ENCODE measurements at places on chromosomes 1 and 21.

- no peak for DNase-seq
Measured at GRCh38 chr21:36918291-36918690, 48.2 kb downstream of the HLCS start.

- DNase-seq: no peak
Measured at GRCh38 chr1:13663969-13664368, 36.0 kb upstream of the PRDM2 start.

DNA sequence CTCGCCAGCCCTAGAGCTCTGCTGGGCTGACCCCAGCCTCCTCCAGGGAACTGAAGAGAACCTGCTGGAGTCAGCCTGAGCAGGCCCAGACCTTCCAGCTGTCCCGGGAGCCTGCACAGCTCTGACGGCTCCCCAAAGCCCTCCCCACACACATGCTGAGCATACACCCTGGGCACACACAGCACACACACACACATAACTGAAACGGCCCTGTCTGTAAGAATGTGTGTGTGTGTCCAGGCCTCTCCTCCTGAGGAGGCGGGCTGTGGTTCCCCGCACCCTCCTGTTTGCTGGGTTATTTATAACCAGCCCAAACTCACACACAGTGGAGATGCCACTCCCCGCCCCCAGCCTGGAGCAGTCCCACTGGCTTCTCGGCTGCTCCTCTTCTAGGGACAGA lies 20.2 kb downstream of the SDC3 start:
- peak; percentile 48 for DNase-seq

DNA sequence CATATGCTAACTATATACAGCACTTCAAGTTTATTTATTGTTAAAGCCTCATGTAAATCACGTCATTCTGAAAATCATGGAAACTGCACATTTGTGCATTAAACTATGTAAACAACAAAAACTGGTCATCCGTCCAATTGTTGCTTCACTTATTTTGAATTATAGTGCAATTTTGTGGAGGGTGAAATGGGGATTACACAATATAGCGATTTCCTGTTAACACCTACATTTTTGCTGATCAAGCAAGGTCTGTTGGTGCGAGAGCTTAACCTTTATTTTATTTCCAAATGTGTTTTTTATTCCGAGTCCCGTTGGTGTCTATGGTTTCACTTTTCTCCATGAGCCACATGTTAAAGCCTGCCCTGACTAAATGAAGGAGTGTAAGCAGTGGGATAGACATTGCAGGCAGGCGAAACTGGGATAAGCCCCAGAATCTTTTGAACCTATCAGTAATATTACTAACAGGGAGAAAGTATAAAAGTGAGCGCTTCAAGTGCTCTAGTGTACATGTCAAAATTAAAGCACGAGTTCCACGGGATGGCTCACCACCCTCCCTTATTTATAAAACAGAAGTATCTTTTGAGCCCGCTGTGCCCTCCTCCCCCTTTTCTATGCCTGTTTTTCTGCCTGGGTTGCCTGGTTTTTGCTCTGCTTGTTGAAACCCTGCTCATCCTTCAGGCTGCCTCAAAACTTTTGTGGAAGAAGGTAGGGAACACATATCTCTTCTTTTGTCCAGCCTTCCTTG lies 120.7 kb downstream of the NFIA start:
- no peak for DNase-seq

- DNase-seq: no peak
Measured at GRCh38 chr1:185045814-185046492, 595 bp downstream of the RNF2 start.

DNA sequence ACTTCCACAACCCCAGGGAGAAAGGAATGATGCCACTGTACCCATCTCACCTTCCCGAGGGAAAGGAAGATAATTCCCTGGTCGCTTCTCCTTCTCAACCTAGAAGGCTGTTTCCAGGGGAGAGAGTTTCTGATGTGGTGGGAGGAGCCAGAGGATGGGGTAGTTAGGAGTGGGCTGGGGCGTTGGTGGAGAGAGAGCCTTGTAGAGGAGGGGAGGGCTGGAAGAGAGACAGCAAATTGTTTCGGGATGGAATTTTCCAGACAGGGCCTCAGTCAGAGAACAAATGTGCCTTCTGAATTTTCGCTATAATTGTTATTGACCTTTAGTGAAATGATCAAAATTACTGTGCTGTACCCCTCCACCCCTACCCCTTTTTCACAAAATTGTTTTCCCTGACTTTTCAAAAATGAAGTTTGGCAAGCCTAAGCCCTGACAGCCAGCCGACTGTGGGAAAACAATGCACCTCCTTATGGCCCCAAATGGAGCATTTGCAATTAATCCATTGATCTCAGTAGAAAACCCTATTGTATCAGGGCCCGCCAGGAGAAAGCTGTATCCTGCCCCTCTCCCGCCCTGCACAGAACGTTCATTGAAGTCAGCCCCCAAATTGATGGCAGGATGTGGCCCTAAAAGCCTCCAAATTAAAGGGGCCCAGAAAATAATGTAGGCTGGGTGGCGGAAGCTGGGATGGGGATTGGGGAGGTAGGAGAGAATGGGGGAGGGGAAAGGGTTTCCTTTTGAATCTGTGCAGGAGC lies 69.1 kb upstream of the JUN start:
- no peak for DNase-seq

GRCh38 chr1:12148958-12149790 lies 17.6 kb upstream of the TNFRSF1B start:
- no peak for DNase-seq

DNA sequence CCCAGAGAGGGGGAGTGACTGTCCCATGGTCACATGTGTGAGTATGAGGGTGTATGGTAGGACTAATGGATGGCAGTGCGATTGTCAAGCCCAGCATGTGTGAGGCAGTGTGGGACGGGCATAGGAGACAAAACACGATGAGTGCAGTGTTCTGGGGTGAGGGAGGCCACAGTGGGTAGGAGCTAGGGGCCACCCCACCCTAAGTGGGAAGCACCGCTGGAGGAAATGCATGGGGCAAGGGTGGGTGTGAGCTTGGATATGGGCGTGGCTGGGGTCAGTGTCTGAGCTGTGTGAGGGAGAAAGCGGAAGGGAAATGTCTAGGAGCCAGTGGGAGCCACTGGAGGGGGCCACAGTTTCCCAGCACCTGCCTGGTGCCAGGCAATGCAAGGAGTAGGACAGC lies 56.5 kb downstream of the FOXO6 start:
- no peak for DNase-seq

GRCh38 chr1:218219460-218219859 lies 65.6 kb upstream of the RRP15 start:
- DNase-seq: no peak

DNA sequence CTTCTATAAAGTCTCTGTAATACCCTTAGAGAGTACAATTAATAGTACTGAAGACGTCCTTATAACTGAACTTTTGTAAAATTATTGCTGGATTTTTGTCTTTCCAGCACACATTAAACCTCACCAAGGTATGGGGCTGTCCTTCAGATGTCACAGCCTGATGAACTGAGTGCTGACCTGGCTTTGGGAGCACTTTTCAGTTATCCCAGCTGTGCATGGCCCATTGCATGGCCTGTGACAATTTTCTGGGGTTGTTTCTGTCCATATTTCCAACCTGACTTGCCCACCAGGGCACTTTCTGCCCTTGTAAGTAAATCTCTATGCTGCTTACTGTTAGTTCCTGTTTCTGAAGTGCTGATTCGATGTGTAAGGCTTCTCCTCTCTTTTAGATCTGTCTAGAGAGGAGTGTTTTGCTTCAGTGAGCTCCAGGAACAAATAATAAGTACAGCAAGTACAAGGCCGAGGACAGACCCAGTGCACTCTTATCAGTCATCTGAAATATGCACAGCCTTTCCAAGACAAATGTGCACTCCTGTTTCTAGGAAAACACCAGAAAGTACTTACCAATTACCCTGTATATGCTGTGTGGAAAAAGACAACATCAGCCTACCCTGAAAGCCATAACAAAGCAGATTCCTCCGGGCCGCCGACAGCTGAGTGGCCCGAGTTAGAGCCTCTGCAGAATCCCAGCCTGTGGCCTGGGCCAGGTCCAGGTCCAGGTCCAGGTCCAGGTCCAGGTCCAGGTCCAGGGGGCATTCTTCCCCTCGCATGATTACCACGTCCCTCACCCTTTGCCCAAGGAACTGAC lies 121.7 kb downstream of the DHRS3 start:
- DNase-seq: no peak

GRCh38 chr21:37449302-37449937 lies 82.8 kb downstream of the DYRK1A start:
- DNase-seq: no peak

- no peak for DNase-seq
Measured at GRCh38 chr1:220732621-220733020, 15.5 kb upstream of the MTARC2 start.

- DNase-seq: no peak
Measured at GRCh38 chr1:77796695-77797405, 17.4 kb downstream of the MIGA1 start.

- peak; percentile 39 for DNase-seq
Measured at GRCh38 chr1:29342351-29342750, 106.0 kb downstream of the PTPRU start.

DNA sequence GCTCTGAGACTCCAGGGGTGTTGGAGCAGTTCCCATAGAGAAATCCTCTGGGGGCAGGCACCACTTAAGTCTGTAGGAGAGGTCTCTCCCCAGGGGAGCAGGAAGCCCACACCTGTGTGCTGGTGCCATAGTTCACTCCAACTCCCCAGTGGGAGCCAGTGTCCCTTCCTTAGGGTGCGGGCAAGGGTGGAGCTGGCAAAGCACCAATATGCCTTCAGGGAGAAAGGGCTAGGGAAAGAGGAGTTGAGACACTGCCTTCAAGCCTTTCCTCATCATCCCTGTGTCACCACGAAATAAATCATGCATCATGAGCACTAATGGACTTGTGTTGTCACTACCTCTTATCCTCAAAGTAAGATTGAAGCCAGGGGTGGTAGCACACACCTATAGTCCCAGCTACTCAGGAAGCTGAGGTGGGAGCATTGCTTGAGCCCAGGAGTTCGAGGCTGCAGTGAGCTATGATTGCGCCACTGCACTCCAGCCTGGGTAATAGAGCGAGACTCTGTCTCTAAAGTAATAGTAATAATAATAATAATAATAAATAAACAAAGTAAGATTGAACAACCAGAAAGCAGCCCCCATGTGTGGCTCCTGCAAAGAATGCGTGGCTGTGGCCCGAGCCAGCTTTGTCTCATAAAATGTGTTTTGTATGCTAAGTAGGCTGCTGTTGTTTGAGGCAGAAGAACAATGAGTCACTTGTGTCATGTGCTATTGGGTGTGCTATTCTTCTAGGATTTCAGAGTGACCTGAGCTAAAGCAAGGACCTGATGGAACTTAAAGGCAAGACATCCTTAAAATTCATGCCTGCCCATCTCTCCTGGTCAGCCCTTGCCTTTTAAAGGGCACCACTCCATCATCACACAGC lies 6.7 kb upstream of the TIE1 start:
- DNase-seq: peak; percentile 66

DNA sequence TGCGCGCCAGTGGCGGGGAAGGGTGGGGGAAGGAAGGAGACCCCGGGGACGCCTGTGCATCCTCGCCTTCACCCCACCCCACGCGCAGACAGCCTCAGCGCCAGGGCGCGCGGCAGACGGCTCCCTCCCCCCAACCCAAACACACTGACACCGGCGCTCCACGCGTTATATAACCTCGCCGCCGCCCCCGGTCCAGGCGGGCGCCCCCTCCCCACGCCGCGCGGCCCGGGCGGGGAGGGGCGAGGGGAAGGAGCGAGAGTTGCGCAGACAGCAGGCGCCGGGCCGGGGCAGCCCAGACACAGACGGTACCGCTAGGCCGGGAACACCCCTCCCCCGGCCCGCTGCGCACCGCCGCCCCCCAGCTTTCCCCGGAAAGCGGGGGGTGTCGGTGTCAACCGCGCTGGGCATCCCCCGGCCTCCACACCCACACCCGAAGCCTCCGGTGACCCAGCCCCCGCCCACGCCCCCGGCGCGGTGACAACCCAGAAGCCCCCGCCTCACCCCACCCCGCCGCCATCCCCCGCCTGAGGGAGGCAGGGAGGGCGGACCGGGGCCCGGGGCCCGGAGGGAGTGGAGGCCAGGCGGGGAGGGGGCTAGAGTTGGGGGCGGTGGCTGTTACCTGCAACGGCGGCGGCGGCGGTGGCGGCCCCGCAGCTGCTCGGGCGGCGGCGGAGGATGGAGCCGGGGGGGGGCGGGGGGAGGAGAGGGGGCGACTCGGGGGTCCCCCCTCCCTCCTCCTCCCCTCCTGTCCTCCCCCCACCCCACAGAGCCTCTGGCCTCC lies 432 bp downstream of the AKT3 start:
- peak; percentile 51 for DNase-seq

- DNase-seq: no peak
Measured at GRCh38 chr1:160255781-160256300, 6.5 kb downstream of the DCAF8 start.

GRCh38 chr1:8866173-8866791 lies 12.2 kb downstream of the ENO1 start:
- DNase-seq: no peak

- DNase-seq: no peak
Measured at GRCh38 chr1:109495738-109496137, 1.8 kb downstream of the CYB561D1 start.

GRCh38 chr1:242522304-242522945 lies 2.1 kb downstream of the PLD5 start:
- DNase-seq: no peak

DNA sequence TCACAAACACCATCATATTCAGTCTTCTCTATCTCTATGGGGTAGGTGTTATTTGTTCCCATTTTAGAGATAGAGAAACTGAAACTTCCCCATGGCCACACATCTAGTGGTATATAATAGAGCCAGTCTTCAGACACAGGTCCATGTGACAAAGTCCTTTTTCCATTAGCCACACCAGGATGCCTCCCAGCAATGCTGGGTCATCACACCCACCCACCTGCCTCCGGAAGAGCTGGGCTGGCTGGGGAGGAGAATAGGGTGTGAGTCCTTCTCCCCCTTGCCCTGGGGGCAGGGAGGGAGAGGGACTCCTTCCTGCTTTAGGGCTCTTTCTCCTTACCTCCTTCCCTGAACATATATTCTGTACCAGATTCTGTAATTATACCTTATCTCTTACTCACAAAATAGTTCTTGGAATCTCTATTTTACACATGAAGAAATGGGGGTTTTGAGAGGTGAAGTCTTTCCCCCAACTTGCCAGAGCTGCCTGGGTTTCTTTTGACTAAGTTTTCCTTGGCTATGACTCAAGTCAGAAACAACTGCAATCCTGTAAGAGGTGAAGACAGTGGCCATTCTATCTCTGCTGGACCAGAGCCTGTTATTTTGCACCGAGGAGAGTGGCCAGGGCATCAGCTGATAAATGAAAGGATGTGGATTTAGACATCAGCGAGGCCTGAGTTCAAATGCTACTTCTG lies 30.0 kb downstream of the SOX13 start:
- no peak for DNase-seq

- DNase-seq: no peak
Measured at GRCh38 chr1:232529747-232530146, 100.2 kb downstream of the SIPA1L2 start.

GRCh38 chr1:26779098-26779668 lies 8.6 kb upstream of the PIGV start:
- DNase-seq: no peak

Measured in dorsolateral prefrontal cortex (tissue), 122 donors.